Fibroblast of the conjunctiva (primary cell): ENCODE measurements at places on chromosomes 3 and 15.

DNA sequence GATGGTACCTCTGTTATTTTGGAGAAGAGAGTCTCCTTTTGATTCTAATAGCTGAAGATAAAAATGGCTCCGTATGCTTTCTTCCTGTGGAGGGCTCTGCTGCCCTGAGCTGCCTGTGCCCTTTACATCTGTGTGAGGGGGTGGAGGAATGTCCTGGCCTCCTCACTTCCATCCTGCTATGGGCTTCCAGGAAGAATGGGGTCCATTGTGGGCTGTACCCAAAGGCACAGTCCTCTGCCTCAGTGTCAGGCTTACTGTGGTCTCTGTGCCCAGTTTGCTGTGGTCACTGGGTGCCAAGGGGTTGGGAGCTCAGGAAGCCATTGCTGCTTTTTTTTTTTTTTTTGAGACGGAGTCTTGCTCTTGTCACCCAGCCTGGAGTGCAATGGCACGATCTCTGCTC, 14.4 kb downstream of the DAG1 start:
- DNase-seq, result no peak

DNA sequence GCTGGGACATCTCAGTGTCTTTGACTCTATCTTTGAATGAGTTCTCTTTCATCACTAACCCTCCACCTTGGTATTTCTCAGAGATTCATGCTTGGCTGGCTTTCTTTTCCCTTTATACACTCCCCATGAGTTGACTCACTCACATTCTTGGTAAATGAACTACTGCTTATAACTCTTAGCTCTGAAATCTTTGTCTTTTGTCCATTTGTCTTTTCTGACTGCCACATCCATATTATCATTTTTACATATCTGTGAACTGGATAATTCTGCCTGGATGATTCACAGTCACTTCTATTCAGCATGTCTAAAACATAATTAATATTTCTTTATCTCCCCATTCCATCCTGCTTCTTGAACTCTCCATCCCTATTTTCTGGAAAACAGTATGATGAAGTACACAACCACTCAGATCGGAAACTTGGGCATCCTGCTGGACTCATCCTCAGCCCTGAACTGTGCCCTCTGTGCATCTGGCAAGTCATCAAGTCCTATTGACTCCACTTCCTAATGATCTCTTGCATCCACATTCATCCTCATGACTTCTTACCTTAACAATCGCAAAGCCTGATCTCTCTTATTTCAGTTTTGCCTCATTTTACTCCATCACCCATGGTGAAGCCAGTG, 66.9 kb downstream of the KCNAB1 start:
- no peak for DNase-seq

- no peak for DNase-seq
Measured at GRCh38 chr15:33158366-33158765, 36.1 kb downstream of the FMN1 start.

DNA sequence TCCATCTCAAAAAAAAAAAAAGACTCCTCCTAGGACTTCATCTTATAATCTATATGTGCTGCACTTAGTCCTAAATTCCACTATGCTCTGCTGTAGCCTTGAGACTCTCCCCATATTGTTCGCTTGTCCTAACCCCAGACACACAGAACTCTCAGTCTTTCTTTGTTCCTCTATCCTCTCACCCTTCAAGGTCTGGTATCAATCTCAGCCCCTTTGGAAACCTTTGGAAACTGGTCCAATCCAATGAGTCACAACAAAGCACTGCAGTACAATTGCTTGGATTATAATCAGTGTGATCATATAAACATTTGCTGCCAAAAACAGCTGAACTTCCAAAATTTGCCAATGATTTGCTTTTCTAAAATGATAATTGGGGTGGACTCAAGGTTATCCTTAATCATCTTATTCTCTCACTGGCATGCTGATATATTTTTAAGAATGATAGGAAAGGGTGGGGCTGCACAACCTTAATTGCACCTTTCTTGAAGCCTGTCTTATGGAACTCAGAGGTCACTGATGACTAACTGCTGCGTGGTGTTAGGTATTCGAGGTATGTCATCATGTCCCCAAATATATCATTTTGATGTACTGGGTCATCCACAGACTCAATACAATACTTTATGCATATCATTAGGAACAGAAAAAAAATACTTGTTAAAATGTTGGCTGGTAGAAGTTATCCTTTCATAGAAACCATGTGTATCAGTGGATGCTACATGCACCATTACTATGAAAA, 756.7 kb downstream of the NR2F2 start:
- DNase-seq, result peak; percentile 3

DNA sequence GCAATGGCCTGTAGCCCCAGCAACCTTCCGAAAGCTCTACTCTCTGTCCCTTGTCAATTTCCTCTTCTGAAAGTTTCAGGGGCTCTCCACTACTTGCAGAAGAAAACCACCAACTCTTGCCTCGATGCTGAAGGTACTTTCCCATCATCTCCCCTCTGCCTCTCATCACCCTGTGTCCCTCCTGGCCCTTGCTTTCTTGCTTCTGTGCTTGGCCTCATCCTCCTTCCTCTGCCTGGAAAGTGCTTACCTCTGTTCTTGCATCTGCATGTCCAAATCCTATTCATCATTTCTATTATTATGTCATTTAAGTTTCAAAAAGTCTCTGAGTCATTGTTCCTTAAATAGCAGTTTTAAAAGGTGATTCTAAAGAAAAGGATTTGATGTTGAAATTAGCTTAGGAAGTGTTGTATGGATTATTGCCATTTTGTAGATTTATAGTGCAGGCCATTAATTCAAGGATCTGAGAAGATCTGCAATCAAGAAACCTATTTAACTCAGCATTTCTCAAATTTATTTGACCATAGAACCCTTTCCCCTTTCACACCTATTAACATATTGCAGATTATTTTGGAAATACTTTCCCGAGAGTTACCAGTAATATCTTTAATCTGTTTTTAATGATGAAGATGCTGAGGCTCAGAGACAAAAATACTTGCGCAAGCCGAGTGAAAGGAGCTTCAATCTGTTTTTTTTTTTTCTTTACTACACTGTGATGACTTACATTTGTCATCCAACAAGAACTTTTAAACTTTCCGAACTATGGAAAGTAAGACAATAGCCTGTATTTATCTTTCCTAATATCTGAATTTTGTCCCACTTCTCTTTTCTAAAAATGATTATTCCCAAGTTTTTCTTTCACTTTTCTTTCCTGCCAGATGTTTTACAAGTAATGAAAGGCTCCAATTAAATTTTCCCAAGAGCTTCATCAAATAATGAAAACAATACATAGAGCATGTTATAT, 22.3 kb upstream of the CFAP161 start:
- DNase-seq, result no peak

GRCh38 chr15:80404761-80405553, 775 bp downstream of the ARNT2 start:
- DNase-seq, result no peak

DNA sequence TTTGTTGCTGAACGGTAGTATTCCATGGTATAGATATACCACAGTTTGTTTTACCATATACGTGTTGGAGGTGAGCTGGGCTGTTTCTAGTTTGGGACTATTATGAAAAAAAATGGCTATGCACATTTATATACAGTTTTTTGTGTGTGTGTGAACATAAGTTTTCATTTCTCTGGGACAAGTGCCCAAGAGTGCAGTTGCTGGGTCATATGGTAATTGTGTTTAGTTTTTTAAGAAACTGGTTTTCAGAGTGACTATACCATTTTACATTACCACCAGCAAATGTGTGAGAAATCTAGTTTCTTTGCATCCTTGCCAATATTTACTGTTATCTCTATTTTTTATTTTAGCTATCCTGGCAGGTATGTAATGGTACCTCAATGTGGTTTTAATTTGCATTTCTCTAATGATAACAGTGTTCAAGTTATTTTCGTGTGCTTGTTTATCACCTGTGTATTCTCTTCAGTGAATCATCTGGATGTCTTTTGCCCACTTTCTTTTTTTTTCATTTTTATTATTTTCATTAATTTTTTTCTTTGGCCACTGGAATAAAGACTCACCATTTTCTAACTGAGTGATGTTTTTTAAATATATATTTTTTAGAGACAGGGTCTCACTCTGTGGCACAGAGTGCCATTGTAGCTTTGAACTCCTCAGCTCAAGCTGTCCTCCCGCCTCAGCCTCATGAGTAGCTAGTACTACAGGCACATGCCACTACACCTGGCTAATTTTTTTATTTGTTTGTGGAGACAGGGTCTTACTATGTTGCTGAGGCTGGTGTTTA, 75.3 kb downstream of the ZNF609 start:
- no peak for DNase-seq

GRCh38 chr3:127406309-127407025, 118.6 kb upstream of the PRR20G start:
- DNase-seq, result no peak

DNA sequence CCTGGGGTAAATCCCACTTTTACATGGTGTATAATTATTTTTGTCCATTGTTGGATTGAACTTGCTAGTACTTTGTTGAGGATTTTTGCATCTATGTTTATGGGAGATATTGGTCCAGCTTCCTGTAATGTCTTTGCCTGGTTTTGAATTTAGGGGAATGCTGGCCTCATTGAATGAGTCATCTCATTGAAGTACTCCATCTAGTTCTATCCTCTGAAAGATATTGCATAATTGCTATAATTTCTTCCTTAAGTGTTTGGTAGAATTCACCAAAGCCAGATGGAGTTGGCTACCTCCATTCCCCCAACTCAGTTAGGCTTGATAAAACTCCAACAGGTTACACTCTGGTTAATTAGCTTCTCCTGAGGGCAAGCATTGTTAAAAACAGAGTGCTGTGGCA, 237.4 kb upstream of the TGFBR2 start:
- no peak for DNase-seq

DNA sequence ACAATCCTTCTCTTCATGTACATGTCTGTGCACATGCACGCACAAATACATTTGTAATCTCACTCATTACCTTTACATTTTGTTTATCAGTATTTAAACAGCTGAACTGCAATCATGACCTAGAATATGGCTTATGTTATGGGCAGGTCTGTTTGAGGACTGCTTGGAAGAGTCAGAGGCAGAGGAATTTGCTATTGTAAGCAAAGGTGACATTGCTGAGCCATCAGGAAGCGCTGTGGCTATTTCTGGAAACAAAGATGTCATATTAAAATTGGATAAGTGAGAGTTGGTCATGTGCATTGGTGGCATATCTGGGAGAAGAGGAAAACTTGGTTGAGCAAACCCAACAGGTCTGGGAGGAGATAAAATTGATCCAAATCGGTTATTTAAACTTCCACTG, 41.6 kb downstream of the USF3 start:
- DNase-seq, result no peak

GRCh38 chr3:13837751-13838150, 42.1 kb downstream of the WNT7A start:
- DNase-seq, result no peak

DNA sequence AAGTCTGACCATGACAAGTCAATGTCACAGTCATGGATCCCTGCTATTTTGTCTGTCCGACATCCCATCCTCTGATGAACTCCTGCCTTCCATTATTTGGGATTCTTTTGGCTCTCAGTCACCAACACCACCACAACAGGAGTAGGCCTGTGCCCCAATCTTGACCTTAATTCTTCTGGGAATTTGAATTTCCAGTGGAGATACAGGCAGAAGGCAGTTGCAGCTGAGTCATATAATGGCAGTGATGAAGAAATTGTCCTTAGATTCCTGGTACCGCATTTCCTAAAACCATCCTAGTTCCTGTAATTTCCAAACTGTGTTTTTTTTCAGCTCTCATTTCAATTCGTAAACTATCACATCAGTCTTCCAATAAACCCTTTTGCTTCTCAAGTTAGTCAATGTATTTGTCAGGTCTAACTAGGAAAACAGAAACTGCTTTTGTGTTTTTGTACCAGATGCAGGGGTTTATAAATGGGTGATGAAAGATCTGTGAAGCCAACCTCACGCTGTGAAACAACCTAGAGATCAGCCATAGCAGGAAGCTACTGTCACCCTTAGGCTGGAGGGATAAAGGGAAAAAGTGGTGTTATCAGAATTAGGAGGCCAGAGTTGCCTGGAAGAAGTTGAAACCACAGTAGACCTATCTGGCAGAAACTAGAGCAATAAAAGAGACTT, 126.3 kb upstream of the TMEM108 start:
- no peak for DNase-seq

DNA sequence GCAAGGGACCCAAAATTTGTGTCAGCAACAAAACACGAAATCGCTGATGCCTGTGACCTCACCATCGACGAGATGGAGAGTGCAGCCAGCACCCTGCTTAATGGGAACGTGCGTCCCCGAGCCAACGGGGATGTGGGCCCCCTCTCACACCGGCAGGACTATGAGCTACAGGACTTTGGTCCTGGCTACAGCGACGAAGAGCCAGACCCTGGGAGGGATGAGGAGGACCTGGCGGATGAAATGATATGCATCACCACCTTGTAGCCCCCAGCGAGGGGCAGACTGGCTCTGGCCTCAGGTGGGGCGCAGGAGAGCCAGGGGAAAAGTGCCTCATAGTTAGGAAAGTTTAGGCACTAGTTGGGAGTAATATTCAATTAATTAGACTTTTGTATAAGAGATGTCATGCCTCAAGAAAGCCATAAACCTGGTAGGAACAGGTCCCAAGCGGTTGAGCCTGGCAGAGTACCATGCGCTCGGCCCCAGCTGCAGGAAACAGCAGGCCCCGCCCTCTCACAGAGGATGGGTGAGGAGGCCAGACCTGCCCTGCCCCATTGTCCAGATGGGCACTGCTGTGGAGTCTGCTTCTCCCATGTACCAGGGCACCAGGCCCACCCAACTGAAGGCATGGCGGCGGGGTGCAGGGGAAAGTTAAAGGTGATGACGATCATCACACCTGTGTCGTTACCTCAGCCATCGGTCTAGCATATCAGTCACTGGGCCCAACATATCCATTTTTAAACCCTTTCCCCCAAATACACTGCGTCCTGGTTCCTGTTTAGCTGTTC, 34.9 kb downstream of the CHDH start:
- no peak for DNase-seq

- DNase-seq, result no peak
Measured at GRCh38 chr15:70268698-70269251, 171.1 kb upstream of the TLE3 start.

GRCh38 chr3:184426691-184427141, 46.9 kb downstream of the CHRD start:
- no peak for DNase-seq

- DNase-seq, result no peak
Measured at GRCh38 chr3:142165194-142165593, 15.8 kb upstream of the TFDP2 start.

GRCh38 chr3:196169836-196170240, 41.4 kb downstream of the ZDHHC19 start:
- no peak for DNase-seq

DNA sequence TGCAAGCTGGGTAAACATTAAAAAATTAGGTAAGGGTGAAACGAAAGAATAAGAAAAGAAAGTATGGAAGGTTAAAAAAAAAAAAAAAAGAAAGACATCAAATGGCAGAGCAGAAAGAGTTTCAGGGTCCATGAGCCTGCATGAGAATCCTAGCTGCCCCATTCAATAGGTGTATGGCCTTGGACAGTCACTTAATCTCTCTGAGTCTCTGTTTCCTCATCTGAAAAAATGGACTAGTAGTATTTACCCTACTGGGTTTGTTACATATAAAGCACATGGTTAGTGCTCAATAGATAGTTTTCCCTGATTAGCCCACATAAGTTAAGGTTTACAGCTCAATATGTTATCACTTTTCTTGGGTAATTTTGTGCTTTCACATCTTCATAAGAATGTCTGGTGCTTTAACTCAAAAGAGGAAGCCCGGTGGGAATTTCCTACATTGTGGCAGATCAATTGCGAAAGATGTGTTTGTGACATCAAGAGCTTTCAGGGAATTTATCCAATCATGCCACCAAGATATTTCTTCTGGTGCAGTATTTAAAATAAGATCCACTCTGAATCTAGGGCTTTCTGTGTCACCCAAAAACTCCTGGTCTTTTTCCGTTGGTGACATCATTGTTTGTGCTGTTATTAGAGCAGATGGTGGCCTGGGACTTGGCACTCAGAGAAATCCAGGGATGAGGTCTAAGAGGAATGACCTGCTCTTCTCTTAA, 57.2 kb upstream of the UBE2E1 start:
- DNase-seq, result no peak
